ENCODE measurements at places on chromosomes 7 and 10.

- no peak for DNase-seq
Measured at GRCh38 chr7:128914566-128915151, 4.2 kb upstream of the KCP start.

GRCh38 chr7:41336455-41336952, 366.4 kb downstream of the INHBA start:
- no peak for DNase-seq

DNA sequence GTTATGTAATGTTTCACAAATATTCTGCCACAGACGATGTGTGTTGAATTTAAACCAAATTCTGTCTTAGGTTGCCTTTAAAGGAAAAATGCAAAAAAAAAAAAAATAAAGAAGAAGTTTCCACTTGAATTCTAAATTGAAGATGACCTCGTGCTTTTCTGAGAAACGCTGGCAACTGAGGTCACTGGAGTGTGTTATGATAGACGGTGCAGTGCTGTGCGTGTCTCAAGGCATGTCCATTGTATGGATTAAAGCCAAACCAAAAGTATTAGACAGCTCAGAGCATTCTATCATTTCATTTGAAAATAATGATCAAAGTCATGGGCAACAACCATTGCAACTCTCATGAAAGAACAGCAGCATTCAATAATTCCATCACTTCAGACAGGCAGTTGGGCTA, 483.9 kb downstream of the GRM8 start:
- no peak for DNase-seq

DNA sequence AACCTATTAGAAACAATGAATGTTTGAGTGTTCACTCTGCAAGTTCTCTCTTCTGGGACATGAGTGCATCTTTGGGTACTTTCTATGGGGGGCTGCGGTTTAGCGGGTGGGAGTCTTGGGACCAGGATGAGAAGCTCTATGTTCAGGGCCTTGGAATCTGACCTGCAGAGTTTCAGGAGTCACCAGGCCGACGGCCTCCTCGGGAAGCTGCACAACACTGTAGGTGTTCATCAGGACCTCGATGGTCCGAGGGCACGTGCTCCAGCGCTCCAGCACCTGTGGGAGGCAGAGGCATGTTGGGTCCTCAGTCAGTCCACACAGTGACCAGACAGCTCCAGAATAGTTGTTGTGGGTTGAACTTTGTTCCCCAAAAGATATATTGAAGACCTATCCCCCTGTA, 8.9 kb upstream of the GBX1 start:
- no peak for DNase-seq

GRCh38 chr7:27875832-27876231, 135.9 kb downstream of the TAX1BP1 start:
- DNase-seq: no peak

- DNase-seq: no peak
Measured at GRCh38 chr10:23695825-23696420, 257.0 kb downstream of the OTUD1 start.

GRCh38 chr10:101749047-101750016, 26.6 kb downstream of the FGF8 start:
- DNase-seq: no peak

GRCh38 chr7:6272481-6273323, at the start of gene CYTH3:
Gene CYTH3 (minus strand): TSS chr7:6272624. CDS start chr7:6272507, 117 bp downstream.
- no peak for DNase-seq

GRCh38 chr10:75146780-75147179, 35.3 kb downstream of the SAMD8 start:
- no peak for DNase-seq

GRCh38 chr7:155745737-155746136, 66.5 kb downstream of the SHH start:
- DNase-seq: no peak

- no peak for DNase-seq
Measured at GRCh38 chr7:73364006-73364728, 36.2 kb downstream of the FKBP6 start.

DNA sequence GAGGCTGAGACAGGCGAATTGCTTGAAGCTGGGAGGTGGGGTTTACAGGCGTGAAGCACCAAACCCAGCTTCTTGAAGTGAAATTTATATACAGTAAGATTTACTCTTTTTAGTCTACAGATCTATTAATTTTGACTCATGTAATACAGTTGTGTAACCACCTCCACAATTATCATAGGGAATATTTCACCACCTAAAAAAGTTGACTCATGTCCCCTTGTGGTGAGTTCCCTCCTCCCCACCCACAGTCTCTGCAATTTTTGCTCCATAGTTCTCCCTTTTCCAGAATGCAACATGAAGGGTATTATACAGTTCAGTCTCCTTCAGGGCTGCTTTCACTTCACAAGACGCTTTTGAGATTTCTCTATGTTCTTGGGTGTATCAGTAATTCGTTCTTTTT, 156.8 kb downstream of the FAM107B start:
- DNase-seq: peak; percentile 18

DNA sequence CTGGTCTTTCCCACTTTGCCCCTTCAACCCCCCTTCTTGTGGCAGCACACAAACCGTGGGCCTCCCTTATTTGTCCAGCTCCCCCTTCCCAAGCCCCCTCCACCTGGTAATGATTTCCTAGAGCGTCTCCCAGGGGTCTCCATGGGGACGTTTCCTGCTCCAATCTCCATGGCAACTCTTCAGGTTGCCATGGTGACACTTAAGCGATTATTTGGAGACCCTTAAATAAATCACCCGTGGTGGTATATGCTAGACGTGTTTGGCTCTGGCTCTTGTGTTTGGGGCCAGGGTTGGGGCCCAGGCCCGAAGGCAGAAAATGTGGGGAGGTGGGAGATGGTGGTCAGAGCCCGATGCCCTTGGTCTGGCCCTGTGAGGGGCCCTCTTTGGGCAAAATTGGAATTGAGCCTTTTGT, 41.1 kb upstream of the DLG5 start:
- DNase-seq: no peak

DNA sequence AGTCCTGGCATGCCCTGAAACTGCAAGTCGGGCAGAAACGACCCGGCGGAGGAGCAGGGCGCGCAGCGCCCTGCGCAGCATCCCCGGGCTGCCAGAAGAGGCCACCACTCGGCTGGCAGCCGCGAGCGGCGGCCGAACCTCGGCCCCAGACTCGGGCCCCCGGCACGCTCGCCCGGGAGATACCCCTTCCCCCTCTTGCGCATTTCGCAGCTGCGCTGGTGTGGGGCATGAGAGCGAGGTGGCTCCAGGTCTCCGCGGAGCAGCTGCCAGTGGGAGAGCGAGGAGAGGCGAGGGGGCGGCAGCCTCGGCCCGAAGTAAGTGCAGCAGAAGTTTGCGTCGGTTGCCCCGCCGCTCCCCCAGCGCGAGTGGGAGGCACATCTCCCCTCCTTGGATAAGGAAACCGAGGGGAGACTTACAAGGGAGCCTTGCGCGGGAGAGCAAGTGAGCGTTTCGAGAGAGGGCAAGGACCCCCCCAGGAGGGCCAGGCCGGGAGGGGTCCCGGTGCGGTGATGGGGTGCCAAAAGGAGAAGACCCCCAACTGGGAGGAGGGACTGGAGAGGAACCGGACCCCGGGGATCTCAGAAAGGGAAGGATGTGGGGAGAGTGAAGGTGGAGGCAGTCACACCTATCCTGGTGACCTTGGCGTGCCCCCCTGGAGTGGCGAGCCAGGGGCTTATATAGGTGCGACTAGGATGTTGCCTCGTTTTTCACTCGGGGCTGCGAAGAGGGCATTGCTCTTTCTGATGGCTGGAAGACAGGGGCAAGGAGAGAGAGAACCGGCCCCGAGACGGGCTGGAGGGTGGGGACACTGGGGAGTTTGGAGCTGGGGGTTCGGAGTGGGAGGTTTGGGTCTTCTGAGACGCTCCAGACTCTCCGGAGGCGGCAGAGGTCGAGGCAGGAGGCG, 256.3 kb downstream of the OTUD1 start:
- DNase-seq: no peak

GRCh38 chr7:44220358-44221112, 19.8 kb downstream of the YKT6 start:
- DNase-seq: no peak

DNA sequence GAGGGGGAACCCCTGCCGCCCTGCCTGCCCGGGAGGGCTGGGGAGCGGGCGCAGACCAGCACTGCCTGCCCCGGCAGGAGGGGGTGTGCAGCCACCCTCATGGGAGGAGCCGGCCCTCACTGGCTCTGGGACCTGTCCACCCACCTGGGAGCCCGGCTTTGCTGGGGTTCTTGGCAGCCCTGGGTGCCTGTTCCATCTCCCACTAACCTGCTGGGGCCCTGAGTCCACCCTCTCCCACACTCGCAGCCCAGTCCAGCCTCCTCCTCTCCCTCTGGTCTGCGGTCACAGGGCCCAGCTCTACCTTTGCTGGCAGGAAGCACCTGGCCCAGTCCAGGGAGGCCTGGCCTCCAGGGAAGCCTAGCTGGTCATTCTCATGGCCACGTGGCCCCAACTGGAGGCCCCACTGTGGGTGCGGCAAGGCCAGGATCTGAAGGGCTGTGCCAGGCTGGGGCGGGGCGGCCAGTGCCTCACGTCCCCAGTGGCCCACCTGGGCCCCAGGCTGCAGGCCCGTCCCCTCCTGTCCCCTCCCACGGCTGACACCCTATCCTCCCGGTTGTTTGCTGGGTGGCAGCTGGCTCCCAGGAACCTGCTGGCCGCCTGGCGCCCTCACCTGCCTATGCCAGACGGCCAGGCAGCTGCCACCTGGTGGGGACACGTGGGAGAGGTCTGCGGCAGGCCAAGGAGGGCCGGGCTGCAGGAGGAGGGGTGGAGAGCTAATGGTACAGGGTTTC, at the start of gene TMEM184A:
Gene TMEM184A, minus strand, starts transcription at position 393 of the 731 bp plus-strand sequence. CDS start 721 bp downstream, outside the sequence.
- DNase-seq: no peak

DNA sequence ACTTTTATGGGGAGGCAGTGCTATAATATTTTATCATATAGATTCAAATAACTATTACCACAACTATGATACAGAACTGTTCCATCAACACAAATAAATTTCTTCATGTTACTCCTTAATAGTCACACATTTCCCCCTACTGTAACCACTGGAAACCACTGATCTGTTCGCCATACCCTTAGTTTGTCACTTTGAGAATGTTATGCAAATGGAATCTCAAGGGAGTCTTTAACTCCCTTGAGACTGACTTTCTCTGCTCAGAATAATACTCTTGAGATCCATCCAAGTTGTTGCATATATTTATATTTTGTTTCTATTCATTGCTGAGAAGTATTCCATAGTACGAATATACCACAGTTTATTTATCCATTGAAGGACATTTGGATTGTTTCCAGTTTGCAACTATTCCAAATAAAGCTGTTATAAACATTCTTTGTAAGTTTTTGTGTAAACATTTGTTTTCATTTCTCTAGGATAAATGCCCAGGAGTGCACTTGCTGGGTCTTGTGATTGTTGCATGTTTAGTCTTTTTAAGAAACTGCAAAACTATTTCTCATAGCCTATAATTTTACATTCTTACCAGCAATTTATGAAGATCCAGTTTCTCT, 19.7 kb upstream of the PON2 start:
- no peak for DNase-seq

GRCh38 chr7:74254858-74255379, 720 bp upstream of the RFC2 start:
- DNase-seq: no peak

GRCh38 chr10:133336577-133337369, at the start of gene CALY:
Gene CALY (minus strand): TSS chr10:133336896. CDS start chr10:133328989, 7,907 bp downstream.
- no peak for DNase-seq

GRCh38 chr10:16341637-16342036, 95.2 kb upstream of the PTER start:
- DNase-seq: no peak

DNA sequence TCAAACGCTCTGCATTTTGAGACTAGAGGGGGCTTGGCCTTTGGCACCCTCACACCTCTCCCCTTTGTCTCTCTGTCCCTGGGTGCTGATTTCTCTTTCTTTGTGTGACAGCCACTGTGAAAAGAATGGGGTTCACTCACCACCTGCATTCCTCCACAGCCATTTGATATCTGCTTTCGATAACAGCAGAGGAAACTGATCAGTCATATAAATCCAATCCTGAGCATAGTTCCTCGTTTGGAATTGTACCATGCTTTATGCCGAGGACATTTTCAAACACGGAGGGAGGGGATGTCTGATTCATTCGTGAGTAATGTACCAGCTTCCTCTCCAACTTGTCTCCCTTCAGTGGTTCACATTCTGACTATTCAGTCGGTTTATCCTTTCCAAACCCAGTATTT, 15.8 kb downstream of the MET start:
- peak; percentile 54 for DNase-seq

GRCh38 chr7:47150497-47151260, 431.2 kb downstream of the TNS3 start:
- no peak for DNase-seq

DNA sequence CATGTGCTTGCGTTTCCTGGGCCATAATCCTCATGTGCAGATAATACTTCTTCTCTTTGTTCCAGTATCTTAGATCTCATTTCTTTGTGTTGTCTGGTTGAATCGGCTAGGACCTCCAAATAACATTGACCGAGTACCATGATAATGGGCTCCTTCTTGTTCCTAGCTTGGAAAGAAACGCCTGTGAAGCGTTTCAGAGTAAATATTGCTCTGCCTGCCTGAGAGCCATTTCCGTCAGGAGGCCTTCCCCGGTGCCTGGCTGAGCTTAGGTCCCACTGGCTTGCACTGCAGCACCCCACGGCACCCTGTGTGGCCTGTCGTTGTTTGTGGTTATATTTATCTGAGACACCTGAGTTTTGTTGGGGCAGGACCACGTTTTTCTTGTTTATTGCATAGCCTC, 17.7 kb downstream of the FOXK1 start:
- DNase-seq: no peak

DNA sequence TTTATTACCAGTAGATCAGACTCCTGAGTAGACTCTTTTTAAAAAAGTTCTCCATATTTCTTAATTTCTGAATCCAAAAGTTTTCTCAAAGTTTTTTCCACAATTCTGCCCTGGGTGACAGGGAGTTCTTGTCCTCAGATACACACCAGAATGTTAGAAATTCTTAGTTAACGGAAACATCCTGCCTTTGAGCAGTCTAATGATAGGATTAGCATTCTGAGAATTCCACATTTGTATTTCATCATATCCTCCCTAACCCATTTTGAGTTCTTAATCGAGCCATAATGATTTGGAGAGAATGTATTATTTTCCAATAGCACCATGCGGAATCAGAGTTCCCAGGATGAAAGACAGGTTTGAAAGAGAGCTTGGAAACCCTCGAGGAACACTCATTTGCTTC, 28.9 kb upstream of the MRPS33 start:
- DNase-seq: no peak

GRCh38 chr7:22262538-22262937, 94.4 kb downstream of the RAPGEF5 start:
- no peak for DNase-seq

- DNase-seq: no peak
Measured at GRCh38 chr7:155224116-155224811, 73.4 kb upstream of the INSIG1 start.
